ELR (cell line): ENCODE measurements at places on chromosomes 3 and 15.

DNA sequence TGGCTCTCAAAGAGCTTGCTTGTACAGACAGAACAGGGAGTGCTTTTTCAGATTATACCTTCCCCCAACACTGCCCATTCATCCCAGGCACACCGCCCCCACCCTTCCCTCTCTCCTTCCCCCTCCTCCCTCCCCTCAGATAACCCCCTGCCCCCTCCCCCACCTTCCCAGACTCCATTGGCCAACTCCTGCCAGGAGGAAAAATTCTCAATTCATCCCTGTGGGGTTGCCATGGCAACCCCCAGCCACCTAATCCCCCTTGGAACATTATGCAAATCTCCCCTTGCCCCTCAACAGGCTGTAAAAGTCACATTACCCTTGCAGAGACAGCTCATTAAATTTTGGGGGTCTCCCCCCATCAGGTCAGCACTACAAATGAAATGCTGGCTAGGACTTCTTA lies 14.3 kb downstream of the TLE3 start:
- DNase-seq, result no peak

DNA sequence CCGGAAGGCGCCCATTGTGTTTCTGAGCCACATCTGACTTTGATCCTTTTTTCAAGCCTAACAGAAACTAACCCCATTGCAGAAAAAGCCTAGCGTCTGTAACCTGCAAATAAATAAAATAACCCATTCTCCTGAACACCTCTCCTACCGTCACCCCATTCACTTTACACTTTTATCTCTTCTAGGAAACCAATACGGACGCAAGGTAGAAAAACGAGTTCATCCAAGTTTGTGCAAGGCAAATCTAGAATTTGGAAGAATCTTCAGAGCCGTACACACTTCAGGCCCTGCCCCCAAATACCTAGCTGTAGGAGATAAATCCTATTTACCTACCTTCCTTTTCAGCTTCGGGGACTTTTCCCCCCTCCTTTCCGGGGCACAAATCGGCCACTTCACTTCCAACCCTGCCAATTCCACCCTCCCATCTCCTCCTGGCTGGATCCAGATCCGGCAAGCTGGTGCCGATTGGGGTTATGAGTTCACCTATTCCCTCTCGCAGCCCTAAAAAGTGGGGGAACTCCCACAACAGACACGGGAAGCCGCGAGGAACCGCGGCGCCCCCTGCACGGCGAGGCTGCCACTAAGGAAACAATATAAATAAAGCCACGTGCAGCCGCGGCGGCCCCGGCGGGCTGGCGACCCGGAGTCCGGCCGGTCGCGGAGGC lies 987 bp downstream of the PRTG start:
- DNase-seq, result peak; percentile 48

DNA sequence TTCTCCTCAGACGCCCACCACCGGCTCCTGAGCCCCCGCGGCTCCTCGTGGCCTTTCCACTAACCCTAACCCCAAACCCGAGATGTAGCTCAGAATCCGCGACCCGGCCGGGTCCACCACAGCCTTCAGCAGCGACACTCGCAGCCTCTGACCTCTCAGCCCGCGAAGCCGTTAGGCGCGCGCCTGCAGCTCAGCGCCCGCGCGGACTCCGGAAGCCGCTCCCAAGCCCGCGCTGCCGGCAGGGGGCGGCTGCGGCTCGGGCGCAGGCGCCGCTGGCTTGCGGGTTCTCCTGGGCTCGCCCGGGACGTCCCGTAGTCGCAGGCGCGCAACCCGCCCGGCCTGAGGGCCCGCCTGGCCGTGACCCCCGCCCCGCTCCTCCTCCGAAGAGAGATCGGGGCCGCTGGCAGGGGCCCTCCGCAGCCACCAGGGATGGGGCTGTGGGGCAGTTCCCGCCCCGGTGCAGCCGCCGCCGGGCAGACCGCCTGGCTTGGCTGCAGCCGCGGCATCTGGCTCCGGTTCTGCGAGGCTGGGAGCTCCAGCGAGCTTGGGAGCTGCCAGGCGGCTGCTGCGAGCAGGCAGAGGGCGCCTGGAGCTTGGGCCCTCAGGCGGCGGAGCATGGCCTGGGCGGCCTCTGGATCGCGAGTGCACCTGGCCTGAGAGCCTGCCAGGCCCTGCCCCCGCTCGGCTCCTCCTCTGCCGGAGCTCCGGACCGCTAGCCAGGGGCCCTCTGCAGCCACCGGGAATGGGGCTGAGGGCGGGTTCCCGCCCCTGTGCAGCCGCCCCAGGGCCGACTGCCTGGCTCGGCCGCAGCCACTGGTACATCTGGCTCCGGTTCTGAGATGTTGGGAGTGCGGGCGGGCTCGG lies 120.7 kb downstream of the LMLN start:
- peak; percentile 77 for DNase-seq

GRCh38 chr3:63976161-63976871 lies 47.0 kb downstream of the PSMD6 start:
- peak; percentile 93 for DNase-seq
